Suprapubic skin (tissue), 4 donors: ENCODE measurements at places on chromosomes 5 and 9. TPM values are rescaled to one million over a fixed set of nuclear protein-coding genes. Genes with fewer than 3 reads are reported as not detected.

PAEP gene
- total RNA-seq: not detected

DNA sequence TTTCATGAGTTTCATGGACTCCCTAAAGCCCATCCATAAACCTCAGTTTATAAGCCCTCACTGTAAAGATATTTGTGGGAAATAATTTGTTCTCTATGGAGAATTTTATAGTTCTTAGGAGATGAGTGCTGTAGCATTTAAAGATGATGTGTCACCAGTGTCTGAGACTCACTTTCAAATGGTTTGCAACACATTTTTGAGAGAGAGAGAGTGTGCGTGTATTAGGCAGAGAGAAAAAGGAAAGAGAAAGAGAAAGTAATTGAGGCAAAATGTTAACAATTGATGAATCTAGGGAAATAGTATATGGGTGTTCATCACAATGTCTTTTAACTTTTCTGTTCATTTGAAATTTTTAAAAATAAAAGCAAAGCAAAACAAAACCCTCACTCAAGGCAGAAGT lies 479.0 kb downstream of the ZSWIM6 start:
- no peak overlapping the region for H3K4me3 ChIP-seq
- no peaks in the 10 kb centered on the region for H3K27me3 ChIP-seq
- H3K36me3 ChIP-seq: no peaks in the 10 kb centered on the region
- no peak for DNase-seq

- peaks cover 21% of the 10 kb centered on the region for H3K4me1 ChIP-seq
- H3K27me3 ChIP-seq: no peaks in the 10 kb centered on the region
- H3K36me3 ChIP-seq: peaks cover 40% of the 10 kb centered on the region
- DNase-seq: no peak
- H3K27ac ChIP-seq: peak overlapping the region; percentile 89
- H3K4me3 ChIP-seq: peak overlapping the region; percentile 80
Observed at GRCh38 chr5:6377582-6377904, 804 bp downstream of the MED10 start.

DNA sequence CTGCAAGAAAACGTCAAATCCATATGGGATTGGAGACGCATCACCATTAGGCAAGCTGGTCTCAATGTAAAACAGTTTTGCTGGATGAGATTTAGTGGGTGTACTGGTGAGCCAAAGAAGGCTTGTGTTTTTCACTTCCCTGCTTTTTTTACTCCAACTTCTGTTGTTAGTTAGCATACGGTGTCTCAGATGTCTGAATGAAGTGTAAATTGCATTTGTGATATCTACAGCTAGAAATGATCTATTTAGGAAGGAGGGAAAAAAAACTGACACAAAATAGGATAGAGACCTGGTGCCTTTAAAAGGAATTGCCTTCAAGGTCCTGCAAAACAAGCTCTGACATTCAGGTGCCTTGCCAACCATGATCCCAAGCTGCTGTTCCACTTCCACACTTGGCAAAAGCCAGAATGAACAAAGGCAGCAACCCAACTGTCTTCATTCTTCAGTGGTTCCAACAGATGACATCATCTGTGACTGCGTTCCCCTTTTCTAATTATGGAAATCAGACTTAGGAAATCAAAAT lies 104.2 kb upstream of the RAI14 start:
- no peak for DNase-seq
- H3K27me3 ChIP-seq: no peaks in the 10 kb centered on the region
- no peaks in the 10 kb centered on the region for H3K36me3 ChIP-seq

GRCh38 chr9:137103206-137103999 lies 11.1 kb downstream of the DPP7 start:
- H3K36me3 ChIP-seq: peaks cover 98% of the 10 kb centered on the region
- no peak overlapping the region for H3K27ac ChIP-seq
- H3K4me3 ChIP-seq: no peak overlapping the region
- no peaks in the 10 kb centered on the region for H3K4me1 ChIP-seq
